ENCODE measurements at places on chromosomes 7 and 10.

DNA sequence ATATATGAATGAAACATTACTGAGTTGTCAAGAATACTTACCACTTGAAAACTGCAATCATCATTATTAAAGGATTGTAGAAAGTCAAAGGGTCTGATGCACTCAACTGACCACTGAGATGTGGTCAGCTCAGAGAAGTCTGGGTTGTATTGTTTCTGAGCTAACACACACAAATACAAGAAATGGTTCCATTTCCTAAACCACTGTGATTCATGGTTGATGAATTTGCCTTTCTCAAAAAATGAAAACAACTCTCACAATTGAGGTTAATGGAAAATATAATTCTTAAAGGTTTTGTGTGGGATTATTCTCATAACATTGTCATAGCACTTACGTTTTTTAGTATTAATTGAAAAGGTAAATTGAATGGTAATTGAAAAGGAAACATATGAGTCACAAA lies 45.6 kb upstream of the TAS2R16 start:
- no peak for DNase-seq

DNA sequence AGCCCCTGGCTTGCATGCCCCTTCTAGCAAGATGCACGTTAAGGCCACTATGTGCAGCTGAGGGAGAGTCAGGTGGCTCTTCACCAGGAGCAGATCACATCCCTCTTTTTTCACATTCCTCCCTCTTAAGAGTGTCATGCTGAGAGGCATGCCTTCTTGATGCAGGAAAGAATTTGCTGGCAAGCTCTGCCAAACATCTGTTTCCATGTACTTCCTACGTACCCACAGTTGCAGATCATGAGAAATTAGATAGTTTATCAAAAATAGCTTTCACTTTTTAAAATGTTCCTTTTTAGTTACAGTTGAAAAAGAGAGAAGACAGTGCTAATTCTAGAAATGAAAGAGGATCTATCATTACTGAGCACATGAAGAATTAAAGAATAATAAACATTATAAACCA lies 79.7 kb upstream of the ZNF722 start:
- DNase-seq, result no peak

GRCh38 chr7:133081119-133081598 lies 731 bp downstream of the CHCHD3 start:
- peak; percentile 2 for DNase-seq

- no peak for DNase-seq
Measured at GRCh38 chr10:44978570-44979280, at the start of gene DEPP1. Gene DEPP1, minus strand, starts transcription at chr10:44978809. Its CDS starts 779 bp downstream, at chr10:44978030.

GRCh38 chr10:64086083-64086767 lies 565.0 kb downstream of the REEP3 start:
- DNase-seq, result no peak

- DNase-seq, result no peak
Measured at GRCh38 chr10:104440221-104440620, 86.6 kb downstream of the CFAP58 start.

DNA sequence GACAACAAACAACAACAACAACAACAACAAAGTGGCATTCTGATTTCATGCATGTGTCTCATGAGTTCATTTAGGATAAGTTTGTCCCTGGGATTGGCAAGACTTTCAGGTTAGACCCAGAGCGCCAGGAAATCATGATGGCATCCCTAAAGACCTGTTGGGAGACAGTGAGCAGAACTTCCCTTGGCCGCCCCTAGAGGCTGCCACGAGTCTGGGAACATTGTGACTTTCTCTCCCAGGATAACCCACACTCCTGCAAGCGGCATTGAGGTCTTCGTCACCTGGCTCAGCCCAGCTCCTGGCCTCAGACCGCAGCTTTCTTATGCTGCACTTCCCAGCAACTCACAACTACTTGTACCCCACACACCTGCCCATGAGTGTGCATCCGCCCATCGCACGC lies 80.5 kb upstream of the RNF32 start:
- DNase-seq, result no peak
